ENCODE measurements at places on chromosomes 3 and 15.

DNA sequence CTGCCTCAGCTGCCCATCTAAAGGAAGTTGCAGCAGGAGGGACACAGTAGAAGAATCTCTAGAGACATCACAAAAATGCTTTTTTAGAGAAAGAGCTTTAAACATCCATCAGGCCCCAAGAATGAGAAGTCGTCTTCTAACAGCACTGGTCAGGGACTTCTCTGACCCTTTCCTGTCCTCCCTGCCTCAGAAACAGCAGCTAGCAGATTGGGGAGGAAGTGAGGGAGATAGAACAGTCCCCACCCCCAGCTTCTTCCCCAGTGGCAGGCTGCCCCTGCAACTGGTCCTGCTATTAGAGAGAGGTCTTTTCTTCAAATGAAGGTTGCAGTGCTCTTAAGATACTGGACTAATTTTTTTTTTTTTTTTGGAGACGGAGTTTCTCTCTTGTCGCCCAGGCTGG lies 55.1 kb downstream of the PDE8A start:
- DNase-seq, result no peak

DNA sequence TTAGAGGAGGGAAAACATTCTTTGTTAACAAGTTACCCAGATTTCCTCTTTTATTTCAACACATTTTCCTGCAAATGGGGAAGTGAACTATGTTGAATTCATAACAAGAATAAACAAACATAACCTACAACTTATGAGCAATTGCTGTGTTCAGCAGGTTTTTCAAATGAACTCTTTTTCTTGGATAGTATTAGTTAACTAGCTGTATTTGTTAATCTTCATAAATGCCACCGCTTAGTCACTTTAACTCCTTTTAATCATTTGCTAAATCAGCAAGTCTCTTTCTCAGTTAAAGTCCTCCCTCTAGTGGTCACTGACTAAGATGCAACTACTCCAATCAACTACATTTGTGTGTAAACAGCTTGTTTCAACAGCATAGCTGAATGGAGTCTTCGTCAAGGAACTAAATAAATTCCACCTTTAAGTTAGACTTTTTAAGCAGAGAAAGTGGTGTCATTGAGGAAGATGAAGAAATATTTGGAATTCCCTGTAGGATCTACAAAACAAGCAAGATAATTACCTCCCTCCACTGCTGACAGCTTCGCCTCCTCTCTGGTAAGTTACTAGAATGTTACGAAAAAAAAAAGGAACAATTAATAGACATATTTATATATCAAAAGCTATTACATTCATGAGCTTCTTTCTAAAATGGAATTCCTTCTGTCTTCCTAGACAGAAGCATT lies 1122.0 kb downstream of the ROBO1 start:
- no peak for DNase-seq

- no peak for DNase-seq
These were observed 14.9 kb downstream of the COLQ start for GRCh38 chr3:15506571-15506970.

GRCh38 chr15:58980351-58980939 lies 7.0 kb upstream of the RNF111 start:
- no peak for DNase-seq

- DNase-seq, result no peak
These were observed 101.1 kb upstream of the RASGRP1 start for GRCh38 chr15:38665586-38666305.

DNA sequence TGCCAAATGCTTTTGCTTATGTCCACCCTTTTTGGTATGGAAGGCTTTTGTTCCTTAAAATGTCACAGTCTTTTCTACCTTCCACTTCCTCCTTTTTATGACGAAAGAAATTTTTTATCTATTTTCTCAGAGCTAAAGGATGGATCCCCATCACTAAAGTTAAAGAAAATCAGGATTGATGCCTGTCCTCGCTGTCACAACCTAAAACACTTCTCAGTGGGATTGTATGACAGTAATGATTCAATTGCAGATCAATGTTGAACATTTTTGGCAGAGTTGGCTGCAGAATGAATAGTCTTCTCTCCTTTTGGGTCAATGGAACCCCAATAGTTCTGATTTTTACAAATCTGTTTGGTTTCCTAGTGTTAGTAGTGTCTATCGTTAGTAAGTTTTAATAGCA lies 549.8 kb upstream of the ROBO2 start:
- DNase-seq, result no peak

DNA sequence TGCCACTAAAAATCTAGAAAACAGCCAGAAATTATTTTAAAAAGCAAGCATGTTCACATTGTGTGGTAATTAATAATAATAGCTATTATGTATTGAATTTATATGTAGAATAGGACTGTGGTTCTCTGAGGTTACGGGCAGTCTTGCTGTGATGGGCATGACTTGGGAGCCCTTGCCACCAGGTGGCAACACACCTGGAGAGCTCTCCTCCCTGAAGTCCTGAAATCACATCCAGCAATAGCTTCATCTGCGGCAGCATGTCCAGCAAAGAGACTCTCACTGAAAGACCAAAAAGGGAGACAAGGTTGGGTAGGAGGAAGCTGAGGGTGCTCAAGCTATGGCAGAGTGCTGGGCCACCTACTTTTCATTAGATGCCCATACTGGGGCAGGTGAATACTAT lies 206.8 kb upstream of the IL12A start:
- no peak for DNase-seq

DNA sequence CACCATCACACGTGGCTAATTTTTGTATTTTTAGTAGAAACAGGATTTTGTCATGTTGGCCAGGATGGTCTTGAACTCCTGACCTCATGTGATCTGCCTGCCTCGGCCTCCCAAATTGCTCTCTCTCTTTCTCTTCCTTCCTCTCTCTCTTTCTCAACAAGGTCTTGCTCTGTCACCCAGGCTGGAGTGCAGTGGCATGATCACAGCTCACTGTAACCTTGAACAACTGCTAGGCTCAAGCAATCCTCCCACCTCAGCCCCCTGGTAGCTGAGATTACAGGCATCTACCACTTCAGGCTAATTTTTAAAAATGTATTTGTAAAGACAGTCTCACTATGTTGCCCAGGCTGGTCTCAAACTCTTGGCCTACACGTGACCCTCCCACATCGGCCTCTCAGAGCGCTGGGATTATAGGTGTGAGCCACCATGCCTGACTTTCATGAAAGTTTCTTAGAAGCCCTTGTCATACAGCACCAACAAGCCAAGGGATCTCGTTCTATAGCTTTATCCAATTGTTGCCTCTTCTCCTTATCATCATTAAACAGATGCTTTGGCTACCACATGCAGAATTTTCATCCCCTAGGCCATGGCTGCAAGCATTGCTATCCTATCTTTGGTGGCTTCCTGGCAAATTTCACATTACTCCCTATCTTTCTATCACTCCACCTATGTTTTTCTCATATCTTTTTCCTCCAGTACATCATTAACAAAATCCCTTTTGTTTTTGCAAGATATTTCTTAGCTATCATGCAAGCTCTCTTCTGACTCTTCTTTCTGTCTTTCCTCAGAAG lies 5.7 kb downstream of the CCDC32 start:
- DNase-seq, result no peak

GRCh38 chr3:182692695-182693094 lies 100.6 kb upstream of the ATP11B start:
- no peak for DNase-seq

DNA sequence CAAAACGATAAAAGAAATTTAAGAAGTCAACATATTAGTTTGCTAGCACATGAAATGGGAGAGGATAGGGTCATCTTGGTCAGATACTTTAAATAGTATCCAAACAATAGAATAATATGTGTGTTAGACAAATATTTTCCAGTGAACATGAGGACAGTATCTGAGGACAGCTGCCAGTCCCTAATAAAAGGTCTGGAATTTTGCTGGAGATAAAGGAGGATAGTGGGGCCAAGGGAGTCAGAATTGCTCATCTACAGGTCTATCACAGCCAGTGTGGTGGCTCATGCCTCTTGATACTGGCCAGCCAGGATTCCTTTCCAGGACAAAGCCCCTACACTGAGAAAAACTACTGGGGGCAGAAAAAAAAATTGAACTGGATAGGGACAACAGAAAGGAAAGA lies 74.0 kb downstream of the HERC1 start:
- DNase-seq, result no peak

DNA sequence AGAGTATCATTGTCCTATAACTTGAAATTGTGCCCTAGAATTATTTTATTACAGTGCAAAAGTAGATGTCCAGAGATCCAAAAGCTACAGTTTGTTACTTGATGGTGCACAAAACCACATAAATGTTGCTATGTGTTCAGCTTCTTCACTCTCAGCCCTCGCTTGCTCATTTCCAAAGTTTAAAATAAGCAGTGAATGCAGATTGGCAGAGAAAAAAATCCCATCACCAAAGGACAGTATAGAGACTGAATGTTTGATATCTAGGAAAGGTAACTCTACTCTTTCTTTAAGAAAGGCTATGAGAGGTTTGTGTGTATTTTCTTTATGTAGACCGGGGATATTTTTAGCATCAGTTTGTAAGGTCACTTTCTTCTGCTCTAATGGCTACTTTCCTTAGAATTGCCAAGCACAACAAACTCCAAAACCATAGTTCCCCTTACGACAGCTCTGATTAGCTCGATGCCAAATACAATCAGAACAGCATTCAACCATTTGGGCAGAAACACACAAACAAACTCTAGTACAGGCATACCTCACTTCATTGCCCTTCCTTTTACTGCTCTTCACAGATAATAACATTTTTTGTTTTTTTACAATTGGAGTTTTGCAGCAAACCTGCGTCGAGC lies 164.1 kb upstream of the CCDC54 start:
- DNase-seq, result no peak

DNA sequence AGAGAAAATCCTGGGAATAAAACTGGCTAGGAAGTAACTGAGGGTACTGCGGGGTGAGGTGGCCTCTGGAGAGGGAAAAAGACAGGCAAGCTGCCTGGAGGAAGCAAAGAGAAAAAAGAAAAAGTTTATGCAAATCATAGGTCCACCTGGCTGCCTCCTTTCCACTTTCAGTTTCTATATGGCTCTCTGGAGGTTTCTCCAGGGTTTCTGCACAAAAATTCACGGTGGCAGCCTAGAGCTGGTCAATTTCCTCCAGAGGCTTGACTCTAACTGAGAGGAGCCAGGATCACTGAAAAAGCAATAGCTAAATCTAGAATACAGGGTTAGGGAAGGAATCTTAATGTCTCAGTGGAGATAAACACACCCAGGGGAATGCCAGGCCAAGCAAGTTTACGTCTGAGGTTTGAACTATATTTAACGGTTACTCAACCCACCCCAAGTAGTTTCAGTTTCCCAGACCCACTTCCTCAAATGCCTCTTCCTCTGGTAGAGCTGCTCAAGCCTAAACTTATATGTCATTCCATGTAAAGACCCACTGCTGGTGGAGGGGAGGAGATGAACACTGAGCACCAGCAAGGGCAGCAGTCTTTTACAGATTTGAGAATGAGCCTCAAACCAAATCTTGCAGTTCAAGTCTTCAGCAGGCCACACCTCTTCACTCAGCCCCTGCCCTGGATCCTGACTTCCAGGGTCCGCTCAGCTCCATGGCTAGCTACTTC lies 5.7 kb downstream of the LYSMD2 start:
- DNase-seq, result peak; percentile 45

GRCh38 chr3:181718369-181718768 lies 6.6 kb downstream of the SOX2 start:
- no peak for DNase-seq

- DNase-seq, result no peak
These were observed 44.6 kb downstream of the ANKRD28 start for GRCh38 chr3:15753056-15753710.

- no peak for DNase-seq
These were observed 113.7 kb upstream of the TPRG1 start for GRCh38 chr3:189058071-189058470.

GRCh38 chr3:84077479-84077878 lies 881.3 kb upstream of the CADM2 start:
- DNase-seq, result no peak

DNA sequence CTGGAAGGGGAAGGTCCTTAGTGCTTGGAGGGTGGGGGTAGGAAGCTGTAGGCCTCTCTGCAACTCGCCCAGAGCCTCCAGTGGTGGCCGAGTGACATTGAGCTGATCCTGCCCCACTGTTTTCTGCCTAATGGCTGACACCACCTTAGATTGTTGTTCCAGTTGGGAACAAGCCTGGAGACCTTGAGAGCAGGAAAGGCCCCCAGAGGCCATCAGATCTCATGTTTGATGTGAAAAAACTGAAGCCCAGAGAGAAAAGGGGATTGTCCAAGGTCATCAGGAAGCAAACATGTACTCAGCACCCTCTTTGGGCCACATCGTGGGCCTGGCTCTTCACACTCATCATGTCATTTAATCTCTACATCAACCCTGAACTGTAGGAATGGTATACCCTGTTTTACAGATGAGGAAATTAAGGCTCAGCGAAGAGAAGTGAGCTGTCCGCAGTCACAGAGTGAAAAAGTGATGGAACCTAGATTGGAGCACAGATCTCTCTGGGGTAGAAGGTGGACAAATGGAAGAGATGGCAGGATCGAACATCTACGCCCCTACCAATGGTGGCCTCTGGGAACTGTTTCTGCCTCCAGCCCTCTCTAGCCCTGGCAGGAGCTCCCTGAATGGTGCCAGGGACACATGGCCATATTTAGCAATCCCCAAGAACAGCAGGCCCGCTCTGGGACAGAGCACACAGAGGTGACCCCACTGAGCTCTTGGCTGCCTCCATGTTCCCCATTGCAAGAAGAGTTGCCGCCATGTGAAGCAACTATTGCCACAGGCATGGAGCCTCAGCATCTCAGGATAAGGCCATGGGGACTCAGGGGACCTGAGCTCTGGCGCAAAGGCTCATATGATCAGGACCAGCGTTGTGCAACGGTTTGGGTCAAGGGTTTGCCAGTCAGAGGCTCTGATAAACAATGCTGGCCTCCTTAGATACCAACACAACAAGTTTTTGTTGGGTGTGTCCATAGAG lies 31.6 kb upstream of the TSEN2 start:
- no peak for DNase-seq

GRCh38 chr3:99114565-99115291 lies 213.2 kb upstream of the DCBLD2 start:
- DNase-seq, result no peak

GRCh38 chr3:40451551-40451950 lies 5.6 kb upstream of the RPL14 start:
- DNase-seq, result no peak

GRCh38 chr3:134929976-134930375 lies 134.9 kb downstream of the EPHB1 start:
- no peak for DNase-seq

GRCh38 chr3:117011687-117012250 lies 302.2 kb downstream of the TUSC7 start:
- DNase-seq, result no peak

DNA sequence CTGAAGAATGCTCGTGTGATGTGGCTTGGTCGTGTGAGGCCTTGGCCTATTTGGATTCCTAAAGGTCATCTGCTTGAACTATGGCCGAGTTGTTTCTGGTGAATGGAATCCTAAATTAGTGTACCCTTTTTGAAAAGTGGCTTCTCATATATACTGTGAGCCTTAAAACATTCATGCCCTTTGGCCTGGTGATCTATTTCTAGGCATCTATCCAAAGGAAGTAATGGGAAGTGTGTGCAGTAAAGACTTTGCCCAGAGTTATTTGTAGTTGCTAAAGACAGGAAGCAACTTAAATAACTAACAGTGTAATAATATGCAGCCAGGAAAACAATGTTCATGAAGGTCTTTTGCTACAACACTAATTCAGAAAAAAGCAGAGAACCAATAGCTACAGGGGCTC lies 3.0 kb downstream of the DGKG start:
- DNase-seq, result no peak

- no peak for DNase-seq
These were observed 59.0 kb downstream of the SUCLG2 start for GRCh38 chr3:67595424-67595823.
